SW480 (cell line): ENCODE measurements at places on chromosomes 3 and 15.
A peak's percentile ranks its signal among the peaks of the same experiment; 100 is the strongest.

DNA sequence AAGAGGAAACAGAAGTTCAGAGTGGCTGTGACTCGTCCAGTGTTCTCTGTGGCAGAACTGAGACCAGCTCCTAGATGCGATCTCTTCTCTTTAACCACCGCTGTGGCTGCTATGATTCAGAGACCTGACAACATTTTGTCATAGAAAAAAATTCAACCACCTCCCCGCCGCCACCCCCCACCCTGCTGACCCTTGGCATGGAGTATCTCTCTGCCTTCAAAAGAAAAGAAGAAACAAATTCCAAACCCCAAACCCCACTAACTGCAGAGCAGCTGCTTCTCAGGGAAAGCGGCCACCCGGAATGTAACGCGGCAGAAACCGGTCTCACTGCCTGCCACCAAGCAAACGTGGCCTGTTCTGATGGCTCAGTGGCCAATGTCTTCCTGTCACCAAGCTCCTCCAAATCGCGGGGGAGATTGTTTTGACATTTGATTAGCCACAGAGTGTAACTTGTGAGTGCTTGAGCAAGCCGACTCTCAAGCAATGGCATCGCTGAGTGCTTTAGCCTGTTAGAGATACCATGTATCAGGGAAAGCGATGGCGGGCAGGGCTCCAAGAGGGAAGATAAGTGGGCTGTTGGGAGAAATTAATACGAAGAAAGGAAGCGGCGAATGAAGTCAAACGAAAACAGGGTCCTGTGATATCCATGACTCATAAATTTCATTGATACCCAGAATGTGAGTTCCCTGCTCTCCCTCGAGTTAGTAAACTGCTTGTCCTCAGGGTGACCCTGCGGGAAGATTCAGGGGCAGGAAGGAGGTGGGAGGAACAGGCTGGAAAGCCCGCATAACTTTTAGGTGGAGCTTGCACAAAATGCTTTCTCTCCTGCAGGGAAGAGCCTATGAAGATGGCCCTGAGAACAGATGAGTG is 44.8 kb upstream of the TLE3 start:
- peak; percentile 41 for DNase-seq

DNA sequence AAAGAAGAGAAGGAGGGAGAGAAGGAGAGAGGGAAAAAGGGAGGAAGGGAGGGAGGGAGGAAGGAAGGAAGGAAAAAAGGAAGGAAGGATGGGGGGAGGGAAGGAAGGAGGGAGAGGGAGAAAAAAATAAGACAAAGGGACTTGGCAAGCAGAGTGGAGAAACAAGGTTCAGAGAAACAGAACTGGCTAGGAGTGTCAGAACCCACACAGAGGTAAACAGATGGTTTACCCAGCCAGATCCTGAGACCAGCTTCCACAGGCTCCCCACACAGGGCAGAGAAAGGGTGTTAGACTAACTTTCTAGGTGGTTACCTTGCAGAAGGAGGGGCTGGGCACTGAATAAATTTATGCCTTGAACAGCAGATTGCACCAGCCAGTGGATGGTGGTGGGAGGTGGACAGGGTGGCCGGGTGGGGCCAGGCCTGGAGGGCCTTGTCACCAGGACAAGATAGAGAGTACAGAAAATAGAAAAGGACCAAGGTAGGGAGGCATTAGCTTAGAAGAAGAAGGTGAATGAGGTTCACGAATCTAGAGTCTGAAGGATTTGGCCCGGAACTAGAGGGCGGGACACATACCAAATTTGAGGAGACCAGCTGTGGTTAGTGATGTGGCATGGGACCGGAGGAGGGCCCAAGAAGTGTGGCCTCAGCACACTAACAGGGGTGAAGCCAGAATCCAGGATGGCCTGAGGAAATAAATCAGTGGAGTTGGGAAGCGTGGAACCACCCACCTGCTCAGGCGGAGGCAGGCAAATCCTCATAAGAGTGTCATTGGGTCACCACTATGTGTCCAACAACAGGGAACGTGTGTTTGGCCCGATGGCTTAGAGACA is 1.2 kb upstream of the TM4SF1 start:
- DNase-seq: no peak

DNA sequence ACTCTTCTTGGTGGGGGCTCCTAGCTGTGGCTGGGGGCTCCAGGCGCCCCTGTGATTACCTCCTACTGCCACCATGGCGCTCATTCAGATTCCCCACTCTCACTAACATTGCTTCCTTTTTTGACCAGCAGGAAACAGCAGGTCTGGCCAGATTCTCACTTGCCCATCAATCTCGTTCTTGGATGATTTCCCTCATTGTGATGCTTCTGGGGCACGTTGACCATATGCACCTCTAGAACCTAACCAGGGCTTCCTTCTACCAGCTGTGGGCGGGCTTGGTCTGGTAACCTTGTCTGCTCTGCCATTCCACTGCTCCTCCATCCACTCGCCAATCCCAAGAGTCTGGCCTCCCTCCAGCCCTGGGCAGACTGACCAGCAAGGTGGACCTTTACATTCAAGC is 35.9 kb upstream of the PTPN23 start:
- no peak for DNase-seq

DNA sequence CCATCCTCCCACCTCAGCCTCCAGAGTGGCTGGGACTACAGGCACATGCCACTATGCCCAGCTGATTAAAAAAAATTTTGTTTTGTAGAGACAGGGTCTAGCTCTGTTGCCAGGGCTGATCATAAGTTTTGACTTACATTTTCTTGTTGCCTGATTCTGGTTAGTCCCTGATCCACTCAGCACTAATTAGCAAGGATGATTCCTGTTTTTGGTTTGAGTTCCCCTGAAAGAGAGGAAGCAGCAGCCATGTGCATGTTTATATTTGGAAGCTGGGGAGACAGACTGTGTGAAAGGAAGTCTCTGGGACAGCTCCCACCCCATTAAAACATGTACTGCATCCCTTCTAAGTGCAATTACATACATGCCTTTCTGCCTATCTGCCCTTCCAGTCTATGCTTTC is 3.6 kb upstream of the NCK1 start:
- no peak for DNase-seq

- no peak for DNase-seq
Observed at GRCh38 chr15:50883903-50884302, 24.6 kb upstream of the AP4E1 start.

- peak; percentile 36 for DNase-seq
Observed at GRCh38 chr3:63864008-63864964, 619 bp downstream of the ATXN7 start.

DNA sequence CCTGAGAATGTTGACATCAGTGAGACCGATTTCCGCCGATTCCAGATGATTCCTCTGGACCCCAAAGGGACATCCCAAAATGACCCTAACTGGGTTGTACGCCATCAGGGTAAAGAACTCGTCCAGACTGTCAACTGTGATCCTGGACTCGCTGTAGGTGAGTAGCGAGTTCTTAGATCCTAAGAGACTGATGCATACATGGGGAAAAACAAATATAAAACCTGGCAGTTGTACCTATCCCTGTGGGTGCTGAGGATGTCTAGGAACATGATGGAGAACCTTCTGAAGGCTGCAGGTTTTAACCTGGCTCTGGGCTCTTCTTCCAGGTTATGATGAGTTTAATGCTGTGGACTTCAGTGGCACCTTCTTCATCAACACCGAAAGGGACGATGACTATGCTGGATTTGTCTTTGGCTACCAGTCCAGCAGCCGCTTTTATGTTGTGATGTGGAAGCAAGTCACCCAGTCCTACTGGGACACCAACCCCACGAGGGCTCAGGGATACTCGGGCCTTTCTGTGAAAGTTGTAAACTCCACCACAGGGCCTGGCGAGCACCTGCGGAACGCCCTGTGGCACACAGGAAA is 12.3 kb downstream of the THBS1 start:
- no peak for DNase-seq

DNA sequence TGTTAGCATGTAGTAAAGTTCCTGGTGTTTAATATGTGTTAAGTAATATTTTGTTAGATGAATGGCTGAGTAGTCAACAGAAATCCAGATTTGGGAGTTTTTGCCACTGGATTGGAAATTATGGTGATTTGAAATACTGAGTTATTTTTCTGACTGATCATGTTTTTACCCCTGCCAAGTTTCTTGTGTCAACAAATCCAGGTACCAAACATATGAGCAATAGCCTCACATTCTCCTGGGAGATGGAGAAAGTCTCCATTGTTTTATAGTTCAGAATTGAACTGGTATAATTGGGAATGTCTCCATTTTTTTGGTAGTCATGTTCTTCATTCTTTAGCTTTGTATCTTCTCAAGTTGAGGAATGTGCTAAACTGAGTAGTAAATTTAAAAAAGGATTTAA is 767.2 kb upstream of the LMCD1 start:
- DNase-seq: no peak

GRCh38 chr3:55669133-55669532 is 182.0 kb upstream of the WNT5A start:
- DNase-seq: no peak

- DNase-seq: no peak
Observed at GRCh38 chr15:58053315-58054153, 12.0 kb downstream of the ALDH1A2 start.

DNA sequence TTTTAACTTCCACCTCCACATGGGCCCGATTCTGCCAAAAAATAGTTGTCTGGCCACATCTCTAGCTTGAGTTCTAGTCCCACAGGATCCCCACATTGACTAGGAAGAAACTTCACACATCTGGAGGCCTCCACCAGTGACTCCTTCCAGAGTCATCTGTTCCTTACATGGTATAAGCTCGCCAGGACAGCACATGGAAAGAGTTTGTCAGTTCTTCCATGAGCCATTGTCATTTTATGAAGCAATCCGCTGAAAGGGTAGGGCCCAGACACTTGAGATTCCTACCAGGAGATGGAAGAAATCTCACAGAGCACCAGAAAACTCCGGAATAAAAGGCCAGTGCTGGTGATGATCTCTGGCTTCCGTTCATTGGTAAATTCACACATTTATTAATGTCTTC is 350.5 kb upstream of the ICE2 start:
- DNase-seq: no peak

DNA sequence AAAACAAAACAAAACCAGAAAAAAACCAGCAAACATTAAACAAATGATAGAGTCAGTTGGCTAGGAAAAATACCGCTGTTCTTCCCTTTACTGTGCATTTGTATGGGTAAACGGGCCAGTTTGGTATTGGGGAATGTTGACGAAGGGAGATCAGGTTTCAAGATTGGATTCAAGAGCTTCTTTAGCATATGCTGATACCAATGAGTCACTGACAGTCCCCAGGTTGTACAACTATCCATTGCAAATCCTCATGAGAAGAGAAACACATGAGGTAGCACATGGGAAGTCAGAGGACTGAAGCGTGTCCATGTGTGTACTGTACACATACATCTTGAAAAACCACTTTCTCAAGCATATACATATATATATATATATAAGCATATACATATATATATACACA is 25.6 kb downstream of the TIGIT start:
- DNase-seq: peak; percentile 34

GRCh38 chr3:173030273-173030672 is 110.8 kb downstream of the SPATA16 start:
- no peak for DNase-seq

DNA sequence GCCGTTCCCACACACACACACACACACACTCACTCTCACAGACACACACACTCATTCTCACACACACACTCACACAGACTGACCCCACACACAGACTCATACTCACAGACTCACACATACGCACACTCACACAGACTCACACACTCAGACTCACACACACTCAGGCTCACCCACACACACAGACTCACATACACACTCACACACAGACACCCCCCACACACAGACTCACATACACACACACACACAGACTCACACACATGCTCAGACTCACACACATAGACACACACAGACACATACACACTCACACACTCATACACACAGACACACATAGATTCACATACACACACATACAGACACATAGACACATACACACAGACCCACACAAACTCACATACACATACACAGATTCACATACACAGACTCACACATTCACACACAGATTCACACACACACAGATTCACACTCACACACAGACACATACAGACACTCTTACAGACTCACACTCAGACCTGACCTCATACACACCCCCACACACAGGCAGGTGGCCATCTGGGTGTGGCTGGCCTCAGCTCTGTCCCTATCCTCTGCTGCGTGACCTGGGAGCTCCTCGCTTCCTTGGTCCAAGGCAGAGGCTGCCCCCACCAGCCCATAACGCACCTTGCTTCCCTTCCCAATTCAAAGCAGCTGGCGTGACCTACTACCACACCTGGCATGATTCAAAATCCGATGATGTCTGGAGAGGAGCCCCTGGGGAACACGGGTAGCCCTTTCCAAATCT is 1.9 kb downstream of the C3orf22 start:
- peak; percentile 24 for DNase-seq

- DNase-seq: no peak
Observed at GRCh38 chr3:153760948-153761347, 360.2 kb upstream of the ARHGEF26 start.

GRCh38 chr15:68672781-68673205 is 94.0 kb downstream of the CORO2B start:
- no peak for DNase-seq

DNA sequence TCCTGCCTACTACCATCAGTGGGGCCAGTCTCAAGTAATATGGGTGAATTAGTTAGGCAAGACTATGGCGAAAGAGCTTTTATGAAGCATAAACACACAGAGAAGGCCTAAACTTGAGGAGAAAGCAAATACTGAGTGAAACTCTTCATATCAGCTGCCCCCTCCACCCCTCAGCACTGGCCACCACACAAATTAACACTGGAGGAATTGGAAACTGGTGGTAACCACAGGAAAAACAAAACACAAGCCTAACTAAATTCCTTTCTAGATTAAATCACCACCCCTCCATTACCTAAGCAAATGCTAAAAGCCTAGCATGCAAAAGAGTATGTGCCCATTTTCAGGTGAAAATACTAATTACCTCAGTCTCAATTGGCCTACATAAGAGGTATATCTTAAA is 774.7 kb upstream of the NECTIN3 start:
- no peak for DNase-seq

- DNase-seq: no peak
Observed at GRCh38 chr3:8152821-8153418, 348.7 kb upstream of the LMCD1 start.

DNA sequence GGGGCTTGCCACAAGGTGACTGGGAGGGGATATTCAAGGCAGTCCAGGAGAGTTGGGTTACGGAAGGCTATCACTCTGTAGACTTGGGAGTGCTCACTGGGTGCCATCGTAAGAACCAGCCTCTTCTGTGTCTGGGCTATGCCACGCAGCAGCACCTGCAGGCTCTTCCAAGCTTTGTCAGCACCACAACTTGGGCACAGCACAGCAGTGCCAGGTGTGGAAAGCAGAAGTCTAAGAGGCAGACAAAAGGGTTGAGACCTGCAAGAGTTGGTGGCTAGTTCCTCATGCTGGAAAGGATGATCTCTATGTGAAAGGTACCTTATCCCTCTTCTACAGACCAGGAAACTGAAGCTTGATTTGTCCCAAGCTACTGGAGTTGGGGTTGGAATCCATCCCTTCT is 15.8 kb downstream of the CX3CR1 start:
- no peak for DNase-seq

DNA sequence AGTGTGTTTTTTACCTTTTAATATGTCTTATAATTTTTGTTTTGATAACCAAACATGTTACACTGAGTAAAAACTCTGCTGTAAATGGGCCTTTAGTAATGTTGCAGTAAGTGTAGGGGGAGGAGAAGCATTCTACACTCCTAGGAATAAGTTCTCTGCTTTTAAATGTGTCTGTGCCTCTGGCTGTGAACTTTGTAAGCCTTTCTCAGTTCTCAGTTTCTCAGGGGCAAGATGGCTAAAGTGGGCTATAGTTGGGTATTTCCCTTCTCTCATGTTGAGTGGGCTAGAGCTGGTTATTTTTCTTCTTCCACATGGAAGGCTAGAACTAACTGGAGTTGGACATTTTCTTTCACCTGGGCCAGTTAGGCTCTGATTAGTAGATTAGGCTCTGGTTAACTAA is 75.3 kb upstream of the NUDT16 start:
- no peak for DNase-seq
